ENCODE measurements at places on chromosomes 11 and 22.

DNA sequence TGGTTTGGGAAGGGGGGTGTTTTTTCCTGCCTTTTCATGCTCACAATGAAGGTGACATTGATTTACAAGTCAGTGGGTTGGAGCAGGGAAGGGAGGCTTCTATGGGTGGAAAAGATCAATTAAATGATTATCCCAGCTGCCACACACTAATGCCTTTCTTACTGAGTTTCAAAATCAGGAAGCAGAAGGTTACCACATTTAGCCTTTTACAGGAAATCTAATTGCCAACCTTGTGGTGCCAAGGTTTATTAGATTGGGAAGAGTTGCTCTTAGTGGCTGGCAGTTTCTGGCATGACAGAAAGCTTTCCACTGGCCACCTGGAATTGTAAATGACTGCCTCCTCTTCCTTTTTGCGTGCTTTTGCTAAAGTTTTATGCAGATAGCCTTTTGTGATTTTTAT is 98.7 kb downstream of the NAV2 start:
- DNase-seq = no peak

DNA sequence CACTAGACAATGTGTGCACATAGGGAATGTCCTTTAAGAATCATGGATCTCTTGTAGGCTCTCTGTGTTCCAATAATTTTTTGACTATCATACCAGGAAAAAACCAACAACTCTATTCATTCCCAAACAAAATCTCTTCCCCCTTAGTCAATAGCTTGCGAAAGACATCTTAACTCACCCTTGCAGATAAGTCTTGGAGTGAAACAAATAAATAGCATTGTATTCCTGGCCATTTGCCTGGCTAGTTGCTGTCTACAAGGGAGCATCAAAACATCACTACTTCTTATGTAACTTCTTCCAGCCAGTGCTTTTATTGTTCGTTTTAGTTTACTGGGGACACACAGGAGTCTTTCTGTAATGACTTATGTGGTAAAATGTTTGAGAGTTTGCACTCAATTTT is 29.4 kb downstream of the SCN3B start:
- DNase-seq = no peak

DNA sequence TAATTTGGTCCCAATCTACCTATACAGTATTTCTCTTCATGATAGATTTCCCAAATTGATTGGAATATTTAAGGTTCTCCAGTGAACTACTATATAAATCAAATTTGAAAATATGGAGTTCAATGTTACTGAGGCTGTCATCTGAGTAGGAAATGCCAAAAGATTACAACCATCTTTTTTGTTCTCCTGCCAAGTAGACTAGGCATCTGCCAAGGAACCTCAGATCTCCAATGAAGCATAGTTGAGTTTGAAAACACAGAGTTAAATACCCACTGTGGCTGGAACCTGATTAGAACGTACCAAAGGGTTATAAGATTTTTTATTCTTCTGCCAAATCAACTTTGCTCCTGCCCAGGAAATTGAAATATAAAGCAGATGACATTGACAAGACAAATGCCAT is 330.9 kb downstream of the CNTN5 start:
- DNase-seq = no peak

DNA sequence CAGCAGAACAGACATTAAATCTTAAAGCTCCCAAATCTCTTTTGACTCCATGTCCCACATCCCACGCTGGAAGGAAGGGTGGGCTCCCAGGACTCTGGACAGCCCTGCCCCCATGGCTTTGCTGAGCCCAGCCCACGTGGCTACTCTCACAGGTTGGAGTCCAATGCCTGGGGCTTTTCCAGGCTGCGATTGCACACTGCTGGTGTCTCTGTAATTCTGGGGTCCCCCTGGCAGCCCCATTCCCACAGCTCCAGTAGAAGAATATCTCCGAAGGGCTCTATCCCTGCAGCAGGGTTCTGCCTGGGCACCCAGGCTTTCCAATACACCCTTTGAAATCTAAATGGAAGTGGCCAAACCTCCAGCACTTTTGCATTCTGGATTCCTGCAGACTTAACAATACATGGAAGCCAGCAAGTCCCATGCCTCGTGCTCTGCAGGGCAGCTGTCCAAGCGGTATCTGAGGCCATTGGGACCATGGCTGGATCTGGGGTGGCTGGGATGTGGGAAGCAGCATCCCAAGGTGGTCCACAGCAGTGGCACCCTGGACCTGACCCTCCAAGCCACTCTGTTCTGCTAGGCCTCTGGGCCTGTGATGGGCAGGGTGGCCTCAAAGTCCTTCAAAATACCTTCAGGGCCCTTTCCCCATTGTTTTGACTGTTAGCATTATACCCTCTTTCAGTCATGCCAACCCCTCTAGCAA is 47.9 kb upstream of the TH start:
- DNase-seq = no peak

GRCh38 chr11:14907411-14908213 is 15.6 kb upstream of the CYP2R1 start:
- DNase-seq = peak; percentile 35

DNA sequence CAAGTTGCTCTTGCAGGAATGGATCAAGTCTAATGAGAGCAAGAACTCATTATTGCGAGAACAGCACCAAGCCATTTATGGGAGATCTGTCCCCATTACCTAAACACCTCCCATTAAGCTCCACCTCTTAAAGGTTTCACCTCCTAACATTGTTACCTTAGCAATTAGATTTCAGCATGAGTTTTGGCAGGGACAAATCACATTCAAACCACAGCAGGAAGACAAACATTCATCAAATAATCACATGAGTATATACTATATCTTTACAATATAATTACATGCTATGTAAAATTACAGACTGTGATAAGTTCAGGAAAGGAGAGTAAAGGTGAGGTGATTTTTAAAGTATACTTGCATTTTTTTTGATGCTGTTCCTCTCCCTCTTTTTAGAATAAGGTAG is 6.6 kb upstream of the TEAD1 start:
- no peak for DNase-seq

- DNase-seq = peak; percentile 8
Observed at GRCh38 chr22:43230971-43231723, 44.2 kb upstream of the TTLL12 start.
